Fibroblast of skin of right quadriceps (primary cell): ENCODE measurements at places on chromosomes 3 and 15.

DNA sequence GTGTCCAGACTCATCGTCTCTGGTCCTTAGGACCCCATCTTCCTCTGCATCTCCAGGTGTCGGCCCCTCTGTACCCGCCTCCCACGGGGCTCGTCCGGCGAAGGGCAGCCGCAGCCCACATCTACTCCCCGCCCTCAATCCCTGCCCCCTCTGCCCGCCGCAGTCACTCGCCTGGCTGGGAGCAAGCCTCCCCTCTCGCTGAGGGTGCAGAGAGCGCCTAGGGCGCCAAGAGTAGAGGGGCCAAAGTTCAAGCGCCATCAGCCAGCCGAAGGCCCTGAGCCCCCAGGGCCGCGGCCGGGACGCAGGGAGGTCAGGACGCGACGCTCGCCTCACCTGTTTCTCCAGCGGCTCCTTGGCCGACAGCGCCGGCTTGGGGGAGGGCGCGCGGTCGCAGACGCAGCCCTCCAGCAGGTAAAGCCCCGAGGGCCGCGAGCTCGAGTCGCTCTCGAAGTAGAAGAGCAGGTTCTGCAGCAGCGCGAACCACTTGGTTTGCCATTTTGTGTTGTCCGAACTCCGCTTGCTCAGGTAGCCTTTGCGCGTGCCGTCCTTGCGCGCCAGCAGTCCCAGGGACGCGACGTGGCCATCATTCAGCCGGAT, 592 bp downstream of the RASGRF1 start:
- DNase-seq, result no peak

GRCh38 chr3:156978481-156978961, 152.4 kb downstream of the LEKR1 start:
- peak; percentile 14 for DNase-seq

- peak; percentile 24 for DNase-seq
Observed at GRCh38 chr15:70092464-70093027, 5.2 kb downstream of the TLE3 start.

- DNase-seq, result no peak
Observed at GRCh38 chr15:95440712-95441111, 889.8 kb upstream of the NR2F2 start.

DNA sequence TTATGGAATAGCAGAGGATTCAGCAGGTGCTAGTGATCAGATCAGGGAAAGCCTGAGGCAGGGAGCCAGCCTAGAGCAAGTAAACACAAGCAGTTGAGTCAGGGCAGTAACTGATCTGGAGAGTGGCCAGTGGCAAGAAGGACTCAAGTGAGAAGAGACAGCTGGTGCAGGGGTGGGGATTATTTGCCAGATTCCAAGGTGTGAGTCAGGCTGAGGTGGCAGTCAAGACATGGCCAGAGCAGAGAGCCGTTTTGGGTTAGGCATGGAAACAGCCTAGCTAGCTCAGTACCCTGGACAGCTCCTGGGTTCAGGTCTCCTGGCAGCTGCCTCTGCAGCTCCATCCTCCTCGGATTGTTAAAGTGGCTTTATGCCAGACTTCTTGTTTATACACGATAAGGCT, 281.9 kb upstream of the ONECUT1 start:
- peak; percentile 4 for DNase-seq

DNA sequence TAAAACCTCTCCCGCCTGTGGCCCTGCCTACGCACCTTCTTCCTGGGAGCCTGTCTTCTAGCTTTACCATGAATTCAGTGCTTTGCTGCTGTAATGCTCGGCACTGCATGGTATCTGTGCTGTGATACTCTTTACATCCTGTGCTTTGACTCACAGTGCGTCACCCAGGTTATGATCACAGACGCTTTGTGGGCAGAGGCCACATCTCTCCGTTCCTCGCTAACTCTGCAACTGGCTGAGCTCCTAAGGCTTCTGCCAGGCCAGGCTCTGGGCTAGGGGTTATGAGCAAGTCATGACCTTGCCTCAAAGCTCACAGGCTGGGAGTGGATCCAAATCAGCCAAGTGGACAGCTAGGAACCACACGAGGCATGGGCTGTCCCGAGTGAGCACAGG, 23.2 kb downstream of the SPTBN5 start:
- peak; percentile 56 for DNase-seq

DNA sequence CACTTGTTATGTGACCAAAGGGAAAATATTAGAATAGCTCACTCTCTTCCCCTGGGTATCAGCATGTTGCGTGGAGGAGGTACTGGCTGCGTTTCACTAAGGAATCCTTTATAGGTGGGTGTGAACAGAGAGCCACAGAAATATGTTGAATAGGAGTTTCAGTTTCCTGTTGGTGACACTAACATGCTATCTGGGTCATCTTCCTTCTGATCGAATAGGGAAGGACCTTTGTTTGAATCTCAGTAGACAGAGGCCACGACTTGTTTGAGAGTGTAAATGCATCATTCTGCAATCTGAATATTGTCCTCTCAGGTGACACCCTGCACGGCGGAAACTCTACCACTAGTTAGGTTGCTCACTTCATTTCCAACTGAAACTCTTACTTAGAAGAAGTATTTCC, 157.9 kb upstream of the SLC2A2 start:
- DNase-seq, result no peak

DNA sequence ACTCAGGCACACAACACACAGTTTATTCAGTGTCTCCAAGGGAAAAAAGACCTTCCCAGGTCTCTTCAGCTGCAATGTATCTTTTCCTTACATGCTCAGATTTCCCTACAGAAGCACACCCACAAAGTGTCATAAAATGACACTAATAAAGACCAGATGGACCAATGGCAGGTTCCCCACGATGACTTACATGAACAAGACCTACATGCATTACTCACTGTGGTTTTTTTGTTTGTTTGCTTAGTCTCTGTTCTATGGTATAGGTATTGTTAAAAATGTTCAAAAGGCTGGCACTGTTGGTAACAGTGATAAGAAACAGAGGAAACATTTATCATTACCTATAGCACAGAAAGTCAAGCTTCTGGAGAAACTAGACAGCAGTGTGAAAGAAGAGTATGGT, 318.2 kb upstream of the TMCO5A start:
- DNase-seq, result peak; percentile 79

GRCh38 chr3:32481791-32482631, 20.6 kb downstream of the CMTM6 start:
- no peak for DNase-seq

DNA sequence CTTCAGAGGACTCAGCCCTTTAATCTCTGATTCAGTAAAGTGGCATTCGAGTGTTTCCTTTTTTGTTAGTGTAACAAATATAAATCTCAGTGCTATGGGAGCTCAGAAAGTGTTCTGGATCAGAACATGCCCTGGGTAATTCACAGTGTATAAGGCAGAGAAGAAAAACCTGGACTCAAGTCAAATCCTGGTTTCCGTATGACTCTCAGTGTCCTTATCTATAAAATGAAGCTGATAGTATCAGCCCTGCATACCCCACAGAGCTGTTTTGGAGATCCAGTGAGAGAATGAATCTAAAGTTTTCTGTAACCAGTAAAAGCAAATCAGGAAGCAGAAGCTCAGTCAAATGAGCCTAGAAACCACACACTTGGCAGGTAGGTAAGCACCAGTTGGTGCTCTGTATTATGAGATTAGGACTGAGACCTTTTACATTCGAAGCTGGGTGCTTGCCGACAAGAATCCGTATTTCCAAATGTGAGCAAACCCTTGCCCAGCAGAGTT, 67.2 kb downstream of the IL1RAP start:
- DNase-seq, result no peak

GRCh38 chr3:188801393-188801792, 370.4 kb upstream of the TPRG1 start:
- no peak for DNase-seq

DNA sequence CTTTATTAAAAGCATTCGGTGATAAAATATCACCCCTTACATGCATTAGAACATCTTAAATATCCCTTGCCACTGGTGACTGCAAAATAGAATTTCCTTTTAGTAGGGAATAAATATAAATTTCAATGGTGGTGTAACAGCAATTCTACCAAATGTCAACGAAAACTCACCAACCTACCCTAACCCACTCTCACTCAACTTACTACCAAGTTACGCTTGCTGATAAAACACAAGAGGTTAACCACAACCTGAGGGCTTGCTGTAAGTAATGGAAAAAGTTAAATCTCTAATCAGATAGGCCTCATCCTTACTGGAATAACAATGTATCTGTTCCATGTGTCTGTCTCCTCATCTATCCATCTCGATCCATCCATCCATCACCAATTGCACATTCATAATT, 274.7 kb downstream of the FOXP1 start:
- DNase-seq, result no peak

- DNase-seq, result no peak
Observed at GRCh38 chr3:36733162-36733696, 31.1 kb downstream of the DCLK3 start.
